ENCODE measurements at places on chromosomes 4 and X. TPM values are rescaled to one million over a fixed set of nuclear protein-coding genes. Genes with fewer than 3 reads are reported as not detected.

The GYPE gene
- not detected for total RNA-seq

The PWWP3B gene
- 0.24 TPM for total RNA-seq

The ZDHHC15 gene
- not detected for total RNA-seq

The TSPAN7 gene
- total RNA-seq, result 1.3 TPM

The GABRB1 gene
- not detected for total RNA-seq

The PDE6B gene
- total RNA-seq, result 0.21 TPM

The SPANXC gene
- not detected for total RNA-seq

The DACH2 gene
- 0.21 TPM for total RNA-seq

The CRMP1 gene
- total RNA-seq, result 0.24 TPM

The RASL11B gene
- 1.4 TPM for total RNA-seq

The SPON2 gene
- total RNA-seq, result 7.7 TPM

The ENPEP gene
- total RNA-seq, result 0.21 TPM

The COX7B gene
- total RNA-seq, result 364 TPM

The HCFC1 gene
- 13.2 TPM for total RNA-seq

The KLHL13 gene
- total RNA-seq, result 2.3 TPM

The MND1 gene
- total RNA-seq, result 4.0 TPM

The NEK1 gene
- total RNA-seq, result 5.1 TPM

The HMX1 gene
- not detected for total RNA-seq

The CD38 gene
- total RNA-seq, result under 0.01 TPM

All from tracheal epithelial cell (primary cell).